ENCODE measurements at places on chromosomes 13 and 19. TPM values are rescaled to one million over a fixed set of nuclear protein-coding genes. Genes with fewer than 3 reads are reported as not detected.

Gene FXYD7
- total RNA-seq = 0.71 TPM

Gene MYO1F
- total RNA-seq = 0.39 TPM

Gene KLK3
- not detected for total RNA-seq

Gene SUGP1
- total RNA-seq = 47.6 TPM

- H3K36me3 ChIP-seq = peaks cover 56% of the 10 kb centered on the region
- DNase-seq = no peak
- H3K27ac ChIP-seq = no peak overlapping the region
- H3K27me3 ChIP-seq = no peaks in the 10 kb centered on the region
- H3K4me3 ChIP-seq = no peak overlapping the region
Observed at GRCh38 chr19:50044922-50045321, 19.1 kb downstream of the ZNF473 start.

DNA sequence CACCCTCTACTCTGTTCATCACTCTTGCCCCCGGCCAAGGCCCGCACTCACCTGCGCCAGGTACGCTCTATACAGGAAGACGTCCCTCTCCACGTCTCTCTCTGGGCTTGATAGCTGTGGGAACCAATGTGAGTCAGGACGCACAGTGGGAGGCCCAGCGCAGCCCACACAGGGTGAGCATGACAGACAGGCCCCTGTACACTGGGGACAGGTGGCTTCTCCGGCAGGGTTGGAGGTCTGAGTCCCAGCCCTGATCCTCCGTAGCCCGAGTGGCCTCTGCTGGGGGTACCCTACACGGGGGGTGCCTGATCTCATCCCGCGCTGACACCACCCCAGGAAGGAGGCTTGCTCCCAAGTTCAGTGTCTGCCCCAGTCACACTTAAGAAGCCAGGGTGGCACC, 6.3 kb downstream of the COPE start:
- peaks cover 10% of the 10 kb centered on the region for H3K4me1 ChIP-seq
- no peaks in the 10 kb centered on the region for H3K27me3 ChIP-seq
- no peak overlapping the region for H3K27ac ChIP-seq
- peaks cover 4% of the 10 kb centered on the region for H3K36me3 ChIP-seq
- DNase-seq = no peak
- no peak overlapping the region for H3K4me3 ChIP-seq

DNA sequence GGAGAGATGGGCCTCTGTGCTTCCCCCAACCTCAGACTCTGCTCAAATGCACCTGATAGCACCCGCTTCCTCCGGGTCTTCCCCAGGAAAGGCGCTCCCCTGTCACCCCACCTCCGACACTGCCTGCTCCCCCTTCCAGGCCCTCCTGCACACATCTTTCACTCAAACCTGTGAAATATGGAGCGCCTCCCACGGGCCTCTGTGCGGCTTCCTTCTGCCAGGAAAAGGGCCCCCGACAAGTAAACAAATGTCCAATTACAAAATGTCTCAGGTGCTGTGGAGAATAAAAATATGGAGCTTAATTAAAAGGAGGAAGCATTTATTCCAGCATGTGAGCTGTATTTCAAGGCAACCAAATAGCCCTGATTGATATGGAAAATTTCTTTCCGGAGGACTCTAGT, 15.6 kb upstream of the CCNE1 start:
- no peaks in the 10 kb centered on the region for H3K4me1 ChIP-seq
- H3K27ac ChIP-seq = no peak overlapping the region
- DNase-seq = no peak
- H3K4me3 ChIP-seq = no peak overlapping the region

All from HCT116 (cell line).